Gastrocnemius medialis (tissue), 4 donors: ENCODE measurements at places on chromosomes 1 and 21. TPM values are rescaled to one million over a fixed set of nuclear protein-coding genes. Genes with fewer than 3 reads are reported as not detected.

Gene PYGO2
- 22.7 TPM for total RNA-seq

Gene GSTM5
- 0.39 TPM for total RNA-seq

Gene SPOCD1
- not detected for total RNA-seq

Gene RIPK4
- total RNA-seq = not detected

Gene TGFB2
- 0.92 TPM for total RNA-seq

Gene ADORA3
- total RNA-seq = 1.0 TPM

Gene VAV3
- total RNA-seq = 12.1 TPM

Gene XCL2
- total RNA-seq = 1.5 TPM

Gene XKR8
- total RNA-seq = 3.8 TPM

Gene LCE1A
- total RNA-seq = not detected

Gene ST6GALNAC5
- 0.16 TPM for total RNA-seq

Gene DNAJC16
- 20.0 TPM for total RNA-seq

Gene ETV3L
- not detected for total RNA-seq

Gene TMEM52
- total RNA-seq = 72.3 TPM

Gene CIART
- 8.2 TPM for total RNA-seq

Gene RGS7
- total RNA-seq = not detected

Gene HFM1
- total RNA-seq = 1.9 TPM

Gene SYT14
- total RNA-seq = 0.11 TPM

Gene SPRR2F
- not detected for total RNA-seq

Gene PLPPR4
- not detected for total RNA-seq

Gene C1orf141
- total RNA-seq = not detected

Gene PTPRU
- total RNA-seq = 11.4 TPM

Gene KRTAP7-1
- not detected for total RNA-seq

Gene CA6
- not detected for total RNA-seq
